Cortex of kidney (tissue), 1 donor: ENCODE measurements at places on chromosomes 6 and 20.

DNA sequence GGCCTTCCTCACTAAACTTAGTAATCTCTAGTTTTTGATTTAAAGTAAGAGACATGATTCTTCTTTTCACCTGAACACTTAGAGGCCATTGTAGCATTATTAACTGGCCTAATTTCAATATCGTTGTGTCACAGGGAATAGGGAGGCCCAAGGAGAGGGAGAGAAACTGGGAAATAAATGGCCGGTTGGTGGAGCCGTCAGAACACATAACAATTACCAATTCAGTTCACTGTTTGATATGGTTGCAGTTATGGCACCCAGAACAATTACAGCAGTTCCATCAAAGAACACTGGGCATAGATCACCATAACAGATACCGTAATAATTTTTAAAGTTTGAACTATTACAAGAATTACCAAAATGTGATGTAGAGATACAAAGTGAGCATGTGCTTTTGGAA lies 9.1 kb upstream of the GLYATL3 start:
- DNase-seq: no peak

DNA sequence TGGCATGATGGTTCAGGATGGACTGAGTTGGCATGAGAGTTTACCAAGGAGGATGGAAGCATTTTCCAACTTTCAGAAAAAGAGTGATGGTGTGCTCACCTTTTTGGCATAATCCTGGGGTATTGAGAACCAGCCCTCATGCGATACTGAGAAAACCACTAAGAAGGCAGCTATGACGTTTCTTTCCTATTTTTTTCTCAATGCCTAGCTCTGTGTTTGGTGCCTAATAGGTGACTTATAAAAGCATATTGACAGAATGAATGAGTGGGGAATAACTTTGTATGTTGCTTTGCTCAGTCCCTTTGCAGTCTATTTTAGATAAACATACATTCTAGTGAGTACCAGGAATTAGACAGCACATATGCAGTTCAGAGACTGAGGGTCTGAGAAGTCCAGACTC lies 816.3 kb downstream of the DHX35 start:
- DNase-seq: no peak

GRCh38 chr6:32190054-32190851 lies at the start of gene PBX2:
Gene PBX2, minus strand, starts transcription at chr6:32190202. Its CDS starts 287 bp downstream, at chr6:32189915.
- no peak for DNase-seq

- DNase-seq: no peak
These were observed 21.9 kb upstream of the TAF8 start for GRCh38 chr6:42028234-42029061.

GRCh38 chr20:35831029-35831428 lies 59.2 kb downstream of the PHF20 start:
- no peak for DNase-seq

- no peak for DNase-seq
These were observed 141.5 kb upstream of the AGPAT4 start for GRCh38 chr6:161415302-161415855.

- no peak for DNase-seq
These were observed 13.3 kb upstream of the RBPJL start for GRCh38 chr20:45293041-45294002.

GRCh38 chr20:15339264-15339663 lies 1001.9 kb upstream of the FLRT3 start:
- no peak for DNase-seq

GRCh38 chr6:10554826-10555225 lies 33.7 kb downstream of the GCNT2 start:
- no peak for DNase-seq

DNA sequence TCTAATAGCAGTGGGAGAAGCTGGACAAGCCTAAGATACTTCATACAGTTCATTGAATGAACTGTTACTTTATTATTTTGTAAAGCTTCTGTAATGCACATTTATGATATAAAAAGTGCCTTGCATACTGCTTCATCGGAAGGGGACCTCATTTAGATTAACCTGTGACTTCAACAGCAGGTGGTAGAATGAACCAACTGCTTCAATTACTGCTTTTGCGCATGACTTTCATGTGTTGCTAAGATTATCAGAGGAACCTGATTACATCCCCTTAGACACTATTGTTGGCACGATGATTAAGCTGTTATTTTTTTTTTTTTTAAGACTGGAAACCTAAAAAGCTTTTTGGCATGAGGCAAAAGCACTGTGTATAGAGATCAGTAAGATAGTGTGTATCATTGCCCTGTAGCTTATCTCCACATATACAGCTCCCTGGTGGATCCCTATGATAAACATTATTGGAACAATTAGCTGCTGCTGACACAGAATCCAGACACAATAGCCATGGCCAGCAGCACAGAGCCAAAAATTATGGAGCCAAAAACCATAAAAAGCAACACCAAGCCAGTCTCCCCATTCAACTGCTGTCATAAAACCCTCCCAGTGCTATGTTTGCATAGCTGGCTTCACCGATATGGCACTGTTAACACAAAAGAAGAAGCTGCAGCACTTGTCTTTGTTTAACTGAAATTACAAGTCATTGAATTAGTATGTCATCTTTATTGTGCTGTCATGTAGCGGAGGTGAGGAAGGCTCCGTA lies 731.6 kb upstream of the MMS22L start:
- DNase-seq: no peak

GRCh38 chr6:166281104-166281503 lies 27.1 kb downstream of the PRR18 start:
- DNase-seq: no peak

GRCh38 chr6:30757261-30757904 lies 13.0 kb upstream of the IER3 start:
- DNase-seq: no peak

GRCh38 chr6:149897855-149898744 lies at the start of gene RAET1E:
Gene RAET1E, minus strand, starts transcription at chr6:149898113. Its CDS starts 7,212 bp downstream, at chr6:149890901.
- no peak for DNase-seq

GRCh38 chr6:41637194-41638001 lies 870 bp upstream of the MDFI start:
- DNase-seq: no peak

DNA sequence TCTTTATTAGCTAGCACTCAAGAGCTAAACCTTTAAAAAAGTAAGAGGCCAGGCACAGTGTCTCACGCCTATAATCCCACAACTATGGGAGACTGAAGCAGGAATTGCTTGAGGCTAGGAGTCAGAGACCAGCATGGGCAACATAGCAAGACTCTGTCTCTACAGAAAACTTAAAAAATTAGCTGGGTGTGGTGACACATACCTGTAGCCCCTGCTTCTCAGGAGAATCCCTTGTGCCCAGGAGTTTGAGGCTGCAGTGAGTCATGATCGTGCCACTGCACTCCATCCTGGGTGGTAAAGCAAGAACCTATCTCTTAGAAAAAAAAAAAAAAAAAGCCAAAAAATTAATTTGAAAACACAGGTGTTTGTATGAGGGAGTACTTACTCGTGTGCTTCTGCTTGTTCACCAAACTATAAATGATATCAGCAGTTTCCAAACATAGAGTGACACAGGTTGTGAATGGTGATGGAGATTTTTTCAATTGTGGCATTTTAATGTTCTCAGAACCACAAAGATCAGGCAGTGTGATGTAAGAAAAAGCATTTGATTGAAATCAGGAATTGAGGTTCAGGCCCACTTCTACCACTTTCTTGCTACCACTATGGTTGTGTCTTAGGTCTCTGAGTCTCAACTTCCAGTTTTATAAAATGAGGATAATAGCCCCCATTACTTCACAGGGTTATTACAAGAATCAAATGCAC lies 104.9 kb downstream of the FOXO3 start:
- DNase-seq: no peak

DNA sequence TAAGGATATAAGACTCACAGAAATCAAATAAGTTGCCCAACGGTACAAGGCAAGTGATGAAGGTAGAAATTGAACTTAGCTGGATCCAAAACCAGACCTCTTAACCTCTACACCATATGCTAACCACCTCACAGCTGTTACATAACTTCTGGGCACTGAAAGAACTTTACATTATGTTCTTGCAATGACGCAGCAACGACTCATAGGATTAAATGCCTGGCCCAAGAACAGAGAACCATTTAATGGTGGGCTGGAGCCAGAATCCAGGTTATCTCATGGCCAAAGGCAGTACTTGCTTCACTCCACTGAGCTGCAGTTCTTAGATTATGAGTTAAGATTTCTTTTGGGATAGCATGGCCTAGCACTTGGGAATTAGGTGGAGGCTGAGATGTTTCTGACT lies 4.4 kb downstream of the TRMT6 start:
- DNase-seq: no peak

- DNase-seq: no peak
These were observed 17.7 kb upstream of the PARD6B start for GRCh38 chr20:50713657-50714101.

GRCh38 chr6:37260444-37260843 lies 2.5 kb upstream of the TMEM217 start:
- no peak for DNase-seq

- DNase-seq: no peak
These were observed 17.6 kb downstream of the GCLC start for GRCh38 chr6:53527249-53527765.

- DNase-seq: no peak
These were observed 484.0 kb upstream of the SOX4 start for GRCh38 chr6:21109391-21110178.

DNA sequence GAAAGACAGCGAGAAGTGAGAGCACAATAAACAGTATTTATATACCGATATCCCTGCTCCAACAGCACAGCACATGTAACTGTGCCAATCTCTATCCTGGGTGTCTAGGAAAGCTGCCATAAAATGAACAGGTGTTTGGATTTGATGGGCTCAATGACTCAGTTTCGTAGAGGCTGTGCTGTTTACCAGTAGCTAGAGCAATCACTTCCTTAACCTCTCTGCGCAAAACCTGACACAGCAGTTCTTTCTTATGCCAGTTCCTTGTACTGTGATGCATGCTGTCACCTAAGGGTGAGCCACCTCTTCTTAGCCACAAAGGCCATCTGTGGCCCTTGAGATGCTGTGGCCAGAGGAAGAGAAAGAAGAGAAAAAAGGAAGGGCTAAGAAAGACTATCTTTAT lies 59.3 kb downstream of the SHPRH start:
- DNase-seq: no peak

- DNase-seq: no peak
These were observed 125.1 kb upstream of the NXT1 start for GRCh38 chr20:23225407-23226060.

DNA sequence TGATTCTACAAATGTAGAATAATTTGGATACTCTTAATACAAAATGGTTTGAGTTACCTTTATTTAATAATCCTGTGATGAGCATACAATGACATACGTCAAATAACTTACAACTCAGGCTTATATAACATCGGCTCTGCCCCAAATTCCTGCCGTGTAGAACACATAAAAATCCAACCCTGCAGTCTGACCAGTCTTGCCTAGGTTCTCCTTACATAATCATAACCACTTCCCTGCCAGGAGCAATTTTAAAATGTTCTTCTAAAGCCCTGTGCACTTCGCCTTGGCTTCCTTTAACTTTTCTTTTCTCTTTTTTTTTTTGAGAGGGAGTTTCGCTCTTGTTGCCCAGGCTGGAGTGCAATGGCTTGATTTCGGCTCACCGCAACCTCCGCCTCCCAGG lies 16.2 kb upstream of the IER3 start:
- no peak for DNase-seq
